ENCODE measurements at places on chromosomes 16 and 17.

- no peak for DNase-seq
These were observed 65.7 kb upstream of the LYRM9 start for GRCh38 chr17:27958708-27959381.

DNA sequence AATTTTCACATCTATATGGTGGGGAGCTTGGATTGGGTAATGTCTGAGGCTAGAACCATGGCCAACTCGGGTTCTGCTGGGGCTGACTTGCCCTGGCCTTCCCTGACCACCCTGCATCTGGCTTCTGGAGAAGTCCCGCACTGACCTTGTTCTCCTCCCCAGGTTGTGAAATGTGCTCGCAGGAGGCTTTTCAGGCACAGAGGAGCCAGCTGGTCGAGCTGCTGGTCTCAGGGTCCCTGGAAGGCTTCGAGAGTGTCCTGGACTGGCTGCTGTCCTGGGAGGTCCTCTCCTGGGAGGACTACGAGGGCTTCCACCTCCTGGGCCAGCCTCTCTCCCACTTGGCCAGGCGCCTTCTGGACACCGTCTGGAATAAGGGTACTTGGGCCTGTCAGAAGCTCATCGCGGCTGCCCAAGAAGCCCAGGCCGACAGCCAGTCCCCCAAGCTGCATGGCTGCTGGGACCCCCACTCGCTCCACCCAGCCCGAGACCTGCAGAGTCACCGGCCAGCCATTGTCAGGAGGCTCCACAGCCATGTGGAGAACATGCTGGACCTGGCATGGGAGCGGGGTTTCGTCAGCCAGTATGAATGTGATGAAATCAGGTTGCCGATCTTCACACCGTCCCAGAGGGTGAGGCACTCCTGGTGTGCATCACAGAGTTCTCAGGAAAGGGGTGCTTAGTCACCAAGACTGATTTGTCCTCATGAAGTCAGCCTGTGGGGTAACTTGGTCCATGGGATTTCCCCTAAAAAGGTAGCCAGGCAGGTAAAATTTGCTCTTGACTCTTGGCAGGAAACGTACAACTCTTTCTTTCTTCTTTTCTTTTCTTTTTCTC is 6.1 kb downstream of the NOD2 start:
- no peak for DNase-seq

DNA sequence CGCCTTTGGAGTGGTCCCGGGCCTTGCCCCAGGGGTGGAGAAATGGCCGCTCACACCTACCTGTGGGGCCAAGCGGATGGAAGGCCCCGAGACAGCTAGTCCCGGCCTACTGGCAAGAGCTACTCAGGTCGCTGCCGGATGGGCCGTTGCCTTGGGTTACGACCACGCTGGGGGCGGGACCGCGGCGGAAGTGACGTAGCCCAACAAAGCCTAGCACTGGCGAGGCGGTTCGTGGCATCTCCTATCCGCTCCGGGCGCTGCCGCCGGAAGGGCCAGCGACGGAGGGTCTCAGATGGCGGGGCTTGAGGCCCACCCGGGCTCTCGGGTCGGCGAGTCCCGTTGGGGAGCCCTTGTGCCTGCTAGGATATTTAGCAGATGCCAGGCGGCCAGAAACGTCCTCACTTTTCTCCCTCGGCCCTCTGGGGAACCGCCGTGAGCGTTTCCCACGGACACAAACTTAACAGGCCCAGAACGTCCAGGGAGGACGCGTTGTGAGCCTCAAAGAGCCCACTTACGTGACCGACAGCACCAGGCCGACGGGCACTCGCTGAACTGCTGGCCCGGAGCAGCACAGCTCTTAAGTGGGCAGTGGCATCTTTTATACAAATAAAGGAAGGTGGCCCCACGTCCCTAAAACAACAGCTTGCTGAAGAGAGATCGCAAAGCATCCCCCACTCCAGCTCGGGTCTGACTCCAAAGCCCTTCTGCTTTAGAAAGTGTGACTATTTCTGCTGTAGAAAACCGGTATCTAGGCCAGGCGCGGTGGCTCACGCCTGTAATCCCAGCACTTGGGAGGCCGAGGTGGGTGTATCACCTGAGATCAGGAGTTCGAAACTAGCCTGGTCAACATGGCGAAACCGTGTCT is at the start of gene C16orf46:
Gene C16orf46 (minus strand): TSS at position 163 of the 865 bp plus-strand sequence. CDS start 13,283 bp downstream, outside the sequence.
- DNase-seq = peak; percentile 73

DNA sequence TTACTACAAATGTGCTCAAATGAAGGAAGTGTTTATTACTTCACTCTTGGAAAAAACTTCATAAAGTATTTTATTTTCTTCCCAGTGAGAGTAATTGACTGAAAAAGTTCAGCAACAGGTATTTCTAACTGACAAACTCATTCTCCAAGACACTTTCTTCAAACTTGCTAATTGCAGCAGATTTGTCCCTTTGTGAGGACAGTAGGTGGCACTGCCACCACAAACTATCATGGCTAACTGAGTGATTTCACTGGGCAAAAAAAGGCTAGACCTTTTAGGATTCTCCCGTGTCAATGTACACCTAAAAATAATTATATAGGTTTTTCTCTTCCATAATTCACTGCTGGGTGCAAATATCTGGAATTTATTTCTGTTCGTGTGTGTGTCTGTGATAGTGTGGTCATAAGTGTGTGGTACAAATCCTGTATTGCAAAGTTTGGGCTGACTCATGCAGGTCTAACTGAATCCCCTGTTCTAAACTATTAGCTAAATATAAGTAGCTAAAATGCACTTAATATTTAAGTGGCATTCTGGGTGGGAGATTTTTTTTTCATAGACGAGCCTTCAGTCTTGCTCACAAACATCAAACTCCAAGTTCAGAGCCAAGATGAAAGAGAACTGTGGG is 3.9 kb downstream of the HS3ST3A1 start:
- no peak for DNase-seq

- peak; percentile 2 for DNase-seq
These were observed at the start of gene CARD14 for GRCh38 chr17:80169784-80170500. Gene CARD14, plus strand, starts transcription at chr17:80170030. Its CDS starts 11,409 bp downstream, at chr17:80181439.

- no peak for DNase-seq
These were observed 313.1 kb downstream of the MAF start for GRCh38 chr16:79287424-79287917.

DNA sequence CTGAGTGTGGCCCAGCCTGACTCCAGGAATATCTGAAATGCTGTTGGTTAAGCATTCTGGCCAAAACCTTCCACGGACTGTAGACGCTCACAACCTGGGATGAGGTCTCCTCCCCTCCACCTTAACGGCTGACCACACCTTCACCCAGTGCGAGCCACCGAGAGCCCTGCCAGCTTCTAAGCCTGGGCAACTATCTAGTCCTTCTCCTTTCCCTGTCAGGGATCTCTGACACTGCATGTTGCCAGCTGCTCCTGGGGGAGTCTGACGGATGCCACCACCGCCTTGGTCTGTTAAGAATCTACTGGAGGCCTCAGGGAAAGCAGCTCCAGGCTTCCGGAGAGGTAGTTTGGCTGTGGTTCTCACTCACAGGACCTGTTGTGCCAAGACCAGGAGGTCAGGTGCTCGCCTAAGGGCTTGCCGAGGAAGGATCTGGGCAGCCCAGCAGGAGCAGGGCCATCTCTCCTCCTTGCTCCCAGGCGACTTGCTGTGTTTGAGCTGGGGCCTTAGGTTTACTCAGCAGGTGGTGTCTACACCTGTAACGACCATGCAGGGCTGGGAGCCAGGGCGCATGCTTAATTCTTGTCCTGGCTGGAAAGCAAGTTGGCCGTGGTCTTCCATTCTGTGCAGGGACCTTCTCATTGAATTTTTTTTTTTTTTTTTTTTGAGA is 111.8 kb downstream of the NTN1 start:
- no peak for DNase-seq

GRCh38 chr16:85176541-85177447 is 64.5 kb upstream of the CIBAR2 start:
- DNase-seq = no peak

GRCh38 chr17:66270106-66270505 is 32.3 kb upstream of the PRKCA start:
- DNase-seq = no peak

- no peak for DNase-seq
These were observed 1.7 kb downstream of the DEXI start for GRCh38 chr16:10940501-10941079.

- DNase-seq = no peak
These were observed 33.1 kb downstream of the ZNF423 start for GRCh38 chr16:49822649-49823370.

- no peak for DNase-seq
These were observed at the start of gene HSF4 for GRCh38 chr16:67164599-67165061. Gene HSF4, plus strand, starts transcription at chr16:67164745. Its CDS starts 67 bp downstream, at chr16:67164812.

DNA sequence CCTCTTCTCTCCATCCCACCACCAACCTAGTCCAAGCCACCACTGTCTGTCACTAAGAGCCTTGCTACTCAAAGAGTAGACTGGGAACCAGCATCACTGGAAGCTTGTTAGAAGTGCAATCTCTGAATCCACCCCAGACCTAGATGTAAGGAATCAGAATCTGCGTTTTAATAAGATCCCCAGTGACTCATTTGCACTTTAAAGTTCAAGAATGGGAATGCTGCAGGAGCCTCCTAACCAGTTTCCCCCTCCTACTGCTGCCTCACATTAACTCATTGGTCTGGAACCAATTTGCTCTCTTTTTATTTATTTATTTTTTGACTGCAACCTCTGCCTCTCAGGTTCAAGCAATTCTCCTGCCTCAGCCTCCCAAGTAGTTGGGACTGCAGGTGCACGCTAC is 19.8 kb upstream of the LYRM9 start:
- DNase-seq = no peak

DNA sequence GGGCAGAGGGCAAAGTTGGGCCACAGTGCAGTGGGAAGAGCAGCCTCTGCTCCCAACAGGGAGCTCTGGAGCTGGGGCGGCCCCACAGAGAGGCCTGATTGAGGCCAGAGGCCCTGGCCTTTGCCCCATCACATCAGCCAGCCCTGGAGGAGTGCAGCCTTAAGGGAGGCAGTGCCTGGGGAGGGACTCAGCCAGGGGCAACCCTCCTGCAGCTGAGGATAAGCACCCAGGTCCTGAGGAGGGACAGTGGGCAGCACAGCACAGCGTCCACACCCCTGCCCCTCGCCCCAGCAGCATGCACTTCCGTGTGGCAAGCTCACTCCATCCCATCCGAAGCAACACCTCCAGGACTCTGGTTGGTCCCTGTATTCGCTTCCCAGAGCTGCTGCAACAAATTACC is 61.9 kb upstream of the CBX4 start:
- DNase-seq = no peak

DNA sequence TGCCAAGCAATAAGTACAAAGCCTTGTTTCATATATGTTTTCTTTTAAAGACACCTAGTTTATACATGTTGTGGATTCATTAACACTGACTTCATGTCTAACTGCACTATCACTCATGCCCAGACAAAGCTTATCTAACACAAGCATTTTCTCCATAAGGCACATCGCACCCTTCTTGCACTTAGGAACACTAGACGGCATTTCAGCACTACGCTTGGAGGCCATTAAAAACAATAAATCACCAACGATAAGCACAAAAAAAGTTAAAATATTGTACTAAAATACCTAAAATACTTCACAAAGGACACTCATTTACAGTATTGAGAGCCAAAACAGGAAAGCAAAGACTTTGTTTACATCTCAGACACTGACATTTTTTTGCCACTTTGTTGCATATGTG is 39.0 kb upstream of the TEKT3 start:
- DNase-seq = no peak

DNA sequence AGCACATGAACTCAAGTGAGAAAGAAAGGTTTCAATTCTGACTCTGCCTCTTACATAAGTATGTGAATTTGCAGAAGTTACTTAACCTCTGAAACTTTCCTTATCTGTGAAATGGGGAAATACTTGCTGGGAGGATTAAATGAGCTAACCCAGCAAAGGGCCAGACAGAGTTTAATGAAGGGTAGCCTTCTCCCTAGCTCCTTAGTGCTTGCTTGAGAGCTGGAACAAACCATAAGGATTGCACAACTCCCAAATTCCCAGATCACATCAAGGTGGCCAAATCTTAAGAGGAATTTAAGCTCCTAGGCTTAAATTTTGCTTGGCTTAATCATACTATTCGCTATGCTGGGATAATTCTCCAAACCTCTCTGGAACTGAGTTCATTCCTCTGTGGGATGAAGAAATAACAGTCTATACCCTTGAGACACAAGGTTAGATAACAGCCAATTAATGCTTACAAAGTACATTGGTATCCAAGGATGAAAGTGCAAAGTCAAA is 11.8 kb upstream of the WSB1 start:
- no peak for DNase-seq

- no peak for DNase-seq
These were observed 463.1 kb downstream of the MAF start for GRCh38 chr16:79137426-79137939.

GRCh38 chr17:27415120-27415795 is 41.0 kb upstream of the KSR1 start:
- DNase-seq = no peak

GRCh38 chr16:1538804-1539520 is 5.5 kb downstream of the TMEM204 start:
- DNase-seq = no peak

- DNase-seq = no peak
These were observed 11.3 kb downstream of the DHX38 start for GRCh38 chr16:72104905-72105304.

DNA sequence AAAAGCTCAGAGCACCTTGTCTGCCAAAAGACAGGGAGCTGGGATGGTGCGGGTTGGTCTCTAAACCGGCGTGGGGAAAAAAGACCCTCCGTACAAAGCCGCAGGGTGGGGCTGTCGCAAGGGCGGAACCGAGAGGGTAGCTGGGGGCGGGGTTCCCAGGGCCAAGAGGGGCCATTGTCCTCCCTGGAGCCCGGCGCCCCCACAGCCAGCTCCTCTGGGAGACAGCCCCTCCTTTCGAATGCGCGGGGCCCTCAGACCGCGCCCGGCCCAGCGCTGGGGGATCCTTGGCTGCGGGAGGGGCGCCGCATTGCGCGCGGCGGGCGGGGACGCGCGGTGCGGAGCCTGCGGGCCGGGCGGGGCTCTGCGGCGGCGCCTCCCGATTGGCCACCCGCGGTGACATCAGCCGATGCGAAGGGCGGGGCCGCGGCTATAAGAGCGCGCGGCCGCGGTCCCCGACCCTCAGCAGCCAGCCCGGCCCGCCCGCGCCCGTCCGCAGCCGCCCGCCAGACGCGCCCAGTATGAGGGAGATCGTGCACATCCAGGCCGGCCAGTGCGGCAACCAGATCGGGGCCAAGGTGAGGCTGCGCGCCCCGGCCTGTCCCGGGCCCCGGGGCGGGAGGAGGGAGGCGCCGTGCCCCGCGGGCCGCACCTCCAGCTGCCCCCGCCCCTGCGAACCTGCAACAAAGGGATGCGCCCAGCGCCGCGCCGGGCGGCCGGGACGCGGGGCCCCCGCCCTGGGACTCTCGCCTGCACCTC is at the start of gene TUBB3:
Gene TUBB3 (plus strand): TSS at position 459 of the 756 bp plus-strand sequence. CDS start 60 bp downstream, at position 519.
- peak; percentile 65 for DNase-seq

GRCh38 chr17:27906226-27906580 is 13.0 kb upstream of the LYRM9 start:
- no peak for DNase-seq

DNA sequence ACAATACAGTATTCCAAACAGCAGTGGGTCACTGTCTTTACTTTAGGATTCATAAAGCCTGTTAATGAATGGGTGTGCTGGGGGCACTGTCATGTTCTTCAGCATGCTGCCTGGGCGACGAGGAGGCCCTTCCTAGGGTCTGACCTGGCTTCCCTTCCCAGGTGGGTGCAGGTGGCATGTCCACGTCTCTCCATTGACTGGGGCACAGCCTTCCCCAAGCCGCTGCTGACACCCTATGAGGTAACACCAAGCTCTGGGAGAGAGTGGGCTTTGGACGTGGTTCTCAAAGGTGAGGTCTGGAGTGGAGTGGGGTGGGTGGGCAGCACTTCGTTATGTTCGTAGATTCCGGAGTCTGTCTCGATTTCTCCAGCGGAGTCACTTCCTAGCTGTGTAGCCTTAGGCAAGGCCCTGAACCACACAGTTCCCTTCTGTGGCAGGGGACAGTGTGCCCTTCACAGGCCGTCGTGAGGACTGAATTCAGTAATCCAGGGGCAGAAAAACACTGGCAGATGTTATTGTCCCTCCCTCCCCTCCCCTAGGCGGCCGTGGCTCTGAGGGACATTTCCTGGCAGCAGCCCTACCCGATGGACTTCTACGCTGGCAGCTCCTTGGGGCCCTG is 771 bp upstream of the OVCA2 start:
- no peak for DNase-seq

All from NCI-H526 treated with DMSO at 0.1 percent for 48 hours (cell line).